ENCODE measurements at places on chromosomes 5 and 9.
A peak's percentile ranks its signal among the peaks of the same experiment; 100 is the strongest.

DNA sequence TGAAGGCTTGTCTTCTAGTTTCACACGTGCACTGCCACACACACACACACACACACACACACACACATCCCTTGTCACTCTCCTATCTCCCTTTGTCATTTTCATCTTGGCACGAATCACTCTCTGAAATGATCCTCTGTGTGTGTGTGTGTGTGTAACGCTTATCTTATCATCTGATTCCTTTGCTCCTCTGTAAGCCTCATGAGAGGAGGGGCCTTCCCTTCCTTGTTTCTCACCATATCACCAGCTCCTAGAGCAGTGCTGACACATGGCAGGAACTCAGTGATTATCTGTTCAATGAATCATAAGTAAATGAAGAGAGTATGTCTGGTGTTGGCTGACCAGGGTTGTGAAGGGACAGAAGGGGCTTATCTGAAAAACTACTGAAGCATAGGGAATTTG is 53.3 kb downstream of the PDE4D start:
- peak; percentile 78 for DNase-seq

GRCh38 chr9:130437011-130437789 is 7.6 kb upstream of the ASS1 start:
- DNase-seq: no peak

GRCh38 chr5:123367739-123368138 is 55.5 kb downstream of the CEP120 start:
- peak; percentile 17 for DNase-seq

DNA sequence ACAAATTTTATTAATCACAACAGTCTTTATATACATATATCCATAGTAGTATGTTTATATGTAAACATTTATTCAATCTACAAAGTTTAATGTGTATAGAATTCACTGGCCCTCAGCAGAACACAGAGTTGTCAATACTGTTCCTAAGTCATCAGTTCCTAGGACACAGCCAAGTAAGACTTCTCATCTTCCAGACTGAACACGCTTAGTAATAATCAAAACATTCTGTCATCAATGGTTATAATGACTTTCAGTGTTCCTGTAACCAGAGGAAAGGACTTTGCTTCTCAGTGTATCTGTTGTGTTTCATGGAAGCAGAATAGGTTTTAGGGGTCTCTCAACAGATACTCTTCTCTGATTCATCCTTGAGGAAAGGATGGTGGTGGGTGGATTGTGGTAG is 82.2 kb downstream of the SMIM23 start:
- no peak for DNase-seq

DNA sequence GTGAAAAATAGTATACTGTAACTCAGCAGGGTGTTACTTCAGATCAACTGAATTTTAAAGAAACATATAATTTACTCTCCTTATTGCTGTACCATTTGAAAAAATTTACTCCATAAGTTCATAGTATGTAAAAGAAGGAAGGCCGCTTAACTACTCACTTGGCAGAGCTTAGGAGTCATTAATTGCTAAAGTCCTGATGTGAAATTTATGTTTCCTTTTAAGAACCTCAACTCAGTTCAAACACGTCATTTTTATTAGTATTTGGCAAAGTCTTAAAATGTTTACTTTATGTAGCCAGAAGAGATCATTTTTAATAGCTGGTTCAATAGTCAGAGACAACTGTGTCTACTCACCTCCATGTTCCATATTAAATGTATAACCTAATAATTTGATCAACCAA is 268.6 kb downstream of the CDH10 start:
- no peak for DNase-seq

DNA sequence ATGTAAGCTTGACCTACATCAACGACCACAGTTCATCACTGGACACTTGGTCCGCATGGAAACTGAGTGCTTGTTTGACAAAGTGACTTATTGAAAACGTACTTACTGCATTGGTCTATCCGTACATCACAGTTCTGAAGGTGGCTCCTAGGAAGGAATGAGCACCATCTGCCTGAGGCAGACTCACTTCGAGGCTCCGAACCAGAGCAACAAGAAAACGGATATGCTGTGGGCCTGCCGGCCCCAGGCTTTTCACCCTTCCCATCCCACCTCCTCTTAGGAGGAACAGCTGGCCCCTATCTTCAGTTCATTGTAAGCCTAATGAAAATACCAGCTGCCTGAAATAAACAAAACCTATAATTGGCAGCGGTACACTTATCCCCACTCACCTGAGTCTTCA is 67.2 kb upstream of the TSLP start:
- no peak for DNase-seq

GRCh38 chr5:68734781-68735180 is 359.0 kb upstream of the SLC30A5 start:
- no peak for DNase-seq

- no peak for DNase-seq
These were observed 157.9 kb downstream of the RMI1 start for GRCh38 chr9:84138541-84138940.

DNA sequence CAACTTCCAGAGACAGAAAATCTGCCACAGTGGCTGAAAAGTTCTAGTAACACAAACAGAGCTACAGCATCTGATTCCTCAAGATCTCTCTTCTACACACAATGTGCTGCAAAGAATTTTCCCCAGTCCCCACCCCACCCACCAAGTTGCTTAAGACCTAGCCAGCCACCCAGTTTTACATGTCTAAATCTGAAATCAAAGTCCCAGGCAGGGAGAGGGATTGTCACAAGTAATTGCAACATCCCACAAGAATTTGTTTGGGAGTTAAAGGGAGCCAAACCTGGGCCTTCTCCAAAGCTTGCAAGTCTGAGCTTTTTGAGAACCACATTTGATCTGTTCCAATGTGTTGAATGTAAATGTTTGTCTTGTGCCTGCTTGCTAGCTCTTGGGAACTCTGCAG is 15.5 kb downstream of the IGIP start:
- DNase-seq: no peak

DNA sequence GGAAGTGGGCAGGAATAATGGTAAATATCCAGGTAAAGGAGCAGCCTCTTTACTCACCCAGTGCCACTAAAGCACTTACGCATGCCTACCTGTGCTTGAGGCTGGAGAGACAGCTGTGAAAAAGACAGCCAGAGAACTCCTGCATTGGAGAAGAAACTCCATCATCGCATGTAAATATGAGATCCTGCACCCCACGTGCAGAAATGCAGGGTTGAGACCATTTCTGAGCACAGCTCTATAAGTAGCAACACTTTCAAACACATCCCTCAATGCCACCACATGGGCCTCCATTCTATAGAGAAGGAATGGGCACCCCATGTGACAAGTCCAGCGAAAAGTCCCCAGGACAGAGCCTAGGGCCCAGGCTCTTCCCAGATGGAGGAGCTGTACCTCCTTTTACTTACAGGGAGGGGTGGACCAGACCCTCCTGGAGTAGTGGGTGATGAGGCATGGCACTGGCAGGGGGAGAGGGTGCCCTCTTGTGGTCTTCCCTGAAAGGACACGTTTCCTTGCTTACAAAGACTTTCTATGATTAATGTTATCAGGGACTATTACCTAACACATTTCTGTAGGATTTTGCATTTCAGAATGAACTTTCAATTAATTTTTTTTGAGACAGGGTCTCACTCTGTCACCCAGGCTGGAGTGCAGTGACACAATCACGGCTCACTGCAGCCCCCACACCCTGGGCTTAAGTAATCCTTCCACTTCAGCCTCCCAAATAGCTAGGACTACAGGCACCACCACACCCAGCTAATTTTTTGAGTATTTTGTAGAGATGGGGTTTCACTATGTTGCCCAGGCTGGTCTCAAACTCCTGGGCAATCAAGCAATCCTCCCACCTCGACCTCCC is 55.3 kb upstream of the IL17B start:
- DNase-seq: peak; percentile 66

GRCh38 chr9:134214386-134214765 is 50.0 kb upstream of the RNU6ATAC start:
- no peak for DNase-seq

DNA sequence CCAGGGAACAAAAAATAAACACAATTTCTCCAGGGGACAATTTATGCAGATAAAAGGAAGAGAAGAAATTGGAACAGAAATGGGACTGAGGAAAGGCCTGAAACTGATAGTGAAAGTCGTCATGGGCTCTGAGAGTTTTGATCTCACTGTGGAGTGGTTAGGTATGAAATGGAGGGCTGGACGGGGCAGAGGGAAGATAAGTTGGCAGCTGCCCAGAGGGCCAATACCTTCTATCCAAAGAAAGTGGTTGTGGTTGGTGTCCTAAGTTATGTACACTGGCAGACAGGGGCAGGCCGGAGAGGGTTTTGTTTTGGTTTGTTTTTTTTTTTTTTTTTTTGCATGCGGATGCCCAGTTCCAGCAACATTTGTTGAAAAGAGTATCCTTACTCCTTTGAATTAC is 46.1 kb downstream of the ZNF618 start:
- no peak for DNase-seq

- DNase-seq: no peak
These were observed 243.0 kb downstream of the CDH10 start for GRCh38 chr5:24401773-24402172.

DNA sequence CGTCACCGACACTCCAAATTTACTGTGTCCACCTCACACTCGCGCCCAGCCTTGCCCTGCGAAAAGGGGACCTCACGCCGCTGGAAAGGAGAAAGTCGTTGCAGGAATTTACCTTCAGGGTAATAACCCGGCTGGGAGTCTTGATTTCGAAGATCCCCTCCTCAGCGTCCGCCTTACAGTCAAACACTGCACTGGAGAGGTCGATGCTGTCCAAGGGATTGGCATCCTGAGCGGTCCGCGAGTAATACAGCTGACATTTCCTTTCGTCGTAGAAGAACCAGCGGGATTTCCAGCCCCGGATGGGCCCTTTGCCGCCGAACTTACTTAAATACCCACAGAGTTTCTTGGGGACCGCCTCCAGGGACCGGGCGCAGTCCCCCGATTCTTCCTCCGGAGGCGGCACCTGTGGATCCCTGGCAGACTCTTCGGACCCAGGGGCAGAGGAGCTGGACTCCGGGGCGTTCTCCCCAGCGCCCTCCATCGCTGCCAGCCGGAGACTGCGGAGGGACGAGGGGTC is 330 bp downstream of the TBC1D2 start:
- peak; percentile 48 for DNase-seq

GRCh38 chr5:76450054-76450453 is 47.0 kb downstream of the IQGAP2 start:
- DNase-seq: no peak

GRCh38 chr5:107484281-107484680 is 186.5 kb downstream of the EFNA5 start:
- no peak for DNase-seq

DNA sequence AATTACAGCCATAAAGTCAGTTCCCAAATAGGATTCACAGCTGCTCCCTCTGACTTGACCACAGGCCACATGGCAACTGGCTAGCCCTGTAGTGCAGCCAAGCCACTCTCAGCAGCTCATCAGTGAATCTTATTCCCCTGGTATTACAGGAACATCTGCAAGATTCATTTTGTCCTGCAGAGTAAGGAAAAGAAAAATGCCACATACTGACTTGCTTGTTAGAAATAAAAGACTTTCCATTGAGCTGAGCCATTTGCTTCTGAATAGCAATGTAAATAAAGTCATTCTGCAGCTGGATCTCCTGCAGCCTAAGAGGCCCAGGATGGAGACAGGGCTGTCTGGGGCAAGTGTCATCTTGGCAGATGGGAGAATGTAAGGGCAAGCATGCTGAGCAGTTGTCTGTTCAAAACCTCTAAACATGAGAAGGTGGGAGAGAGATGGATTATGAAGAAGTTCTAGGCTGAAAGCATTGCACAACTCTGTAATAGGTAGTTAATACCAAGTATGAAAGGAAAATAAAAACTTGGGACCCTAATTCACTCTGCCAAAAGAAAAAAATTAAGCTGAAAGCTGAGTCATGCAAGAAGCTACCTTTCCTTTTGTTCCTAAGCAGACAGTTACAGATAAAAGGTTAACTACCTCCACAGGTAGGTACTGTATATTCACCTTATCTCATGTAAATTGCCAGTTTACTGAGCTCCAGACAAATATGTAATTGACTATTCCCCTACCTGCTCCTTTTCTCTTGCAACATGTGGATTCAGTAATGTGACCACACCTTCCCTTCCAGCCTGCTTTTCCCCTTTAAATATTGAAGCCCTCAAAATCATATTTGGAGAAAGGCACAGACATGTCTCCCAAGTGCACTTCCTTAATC is 244.4 kb upstream of the RAI14 start:
- DNase-seq: peak; percentile 4

- no peak for DNase-seq
These were observed 239.1 kb downstream of the ELAVL2 start for GRCh38 chr9:23586906-23587305.

- no peak for DNase-seq
These were observed 1753.5 kb downstream of the EFNA5 start for GRCh38 chr5:105917189-105917588.

- DNase-seq: peak; percentile 66
These were observed 36.8 kb downstream of the ELL2 start for GRCh38 chr5:95924720-95925377.

GRCh38 chr5:91670122-91670521 is 287.0 kb upstream of the ARRDC3 start:
- no peak for DNase-seq

- DNase-seq: no peak
These were observed 306.4 kb downstream of the ZSWIM6 start for GRCh38 chr5:61638476-61638875.

Data from HCEC 1CT (cell line).